Uterus (tissue), 4 donors: ENCODE measurements at places on chromosomes 2 and 18. TPM values are rescaled to one million over a fixed set of nuclear protein-coding genes. Genes with fewer than 3 reads are reported as not detected.

Gene AGAP1
- total RNA-seq, result 25.1 TPM

Gene CXCR1
- not detected for total RNA-seq

Gene C2orf78
- total RNA-seq, result not detected

- H3K36me3 ChIP-seq, result no peaks in the 10 kb centered on the region
- H3K27ac ChIP-seq, result peak overlapping the region; percentile 63
- no peak for DNase-seq
- H3K4me3 ChIP-seq, result no peak overlapping the region
- no peaks in the 10 kb centered on the region for H3K27me3 ChIP-seq
- no peaks in the 10 kb centered on the region for H3K4me1 ChIP-seq
Measured at GRCh38 chr2:11863103-11863502, 116.7 kb downstream of the LPIN1 start.

GRCh38 chr18:78732273-78733210, 247.1 kb upstream of the SALL3 start:
- H3K4me3 ChIP-seq, result no peak overlapping the region
- no peaks in the 10 kb centered on the region for H3K27me3 ChIP-seq
- H3K36me3 ChIP-seq, result no peaks in the 10 kb centered on the region

DNA sequence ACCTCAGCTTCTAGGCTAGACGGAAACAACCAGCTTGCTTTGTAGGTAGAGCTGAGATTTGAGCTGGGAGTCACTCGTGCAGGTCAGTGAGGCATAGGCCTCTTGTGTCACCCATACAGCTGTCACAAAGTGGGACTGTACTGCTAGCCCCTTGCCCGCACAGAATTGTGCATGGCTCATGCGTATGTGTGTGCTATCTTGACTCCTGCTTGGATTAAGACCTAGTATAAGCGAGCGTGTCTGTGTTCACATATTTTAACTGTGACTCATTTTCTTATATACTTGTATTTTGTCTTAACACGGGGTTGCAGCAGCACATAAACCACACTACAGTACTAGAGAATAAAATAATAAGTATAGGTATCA, 20.1 kb downstream of the CEP68 start:
- H3K27me3 ChIP-seq, result no peaks in the 10 kb centered on the region
- peak overlapping the region; percentile 25 for H3K27ac ChIP-seq
- no peak for DNase-seq
- H3K36me3 ChIP-seq, result no peaks in the 10 kb centered on the region

DNA sequence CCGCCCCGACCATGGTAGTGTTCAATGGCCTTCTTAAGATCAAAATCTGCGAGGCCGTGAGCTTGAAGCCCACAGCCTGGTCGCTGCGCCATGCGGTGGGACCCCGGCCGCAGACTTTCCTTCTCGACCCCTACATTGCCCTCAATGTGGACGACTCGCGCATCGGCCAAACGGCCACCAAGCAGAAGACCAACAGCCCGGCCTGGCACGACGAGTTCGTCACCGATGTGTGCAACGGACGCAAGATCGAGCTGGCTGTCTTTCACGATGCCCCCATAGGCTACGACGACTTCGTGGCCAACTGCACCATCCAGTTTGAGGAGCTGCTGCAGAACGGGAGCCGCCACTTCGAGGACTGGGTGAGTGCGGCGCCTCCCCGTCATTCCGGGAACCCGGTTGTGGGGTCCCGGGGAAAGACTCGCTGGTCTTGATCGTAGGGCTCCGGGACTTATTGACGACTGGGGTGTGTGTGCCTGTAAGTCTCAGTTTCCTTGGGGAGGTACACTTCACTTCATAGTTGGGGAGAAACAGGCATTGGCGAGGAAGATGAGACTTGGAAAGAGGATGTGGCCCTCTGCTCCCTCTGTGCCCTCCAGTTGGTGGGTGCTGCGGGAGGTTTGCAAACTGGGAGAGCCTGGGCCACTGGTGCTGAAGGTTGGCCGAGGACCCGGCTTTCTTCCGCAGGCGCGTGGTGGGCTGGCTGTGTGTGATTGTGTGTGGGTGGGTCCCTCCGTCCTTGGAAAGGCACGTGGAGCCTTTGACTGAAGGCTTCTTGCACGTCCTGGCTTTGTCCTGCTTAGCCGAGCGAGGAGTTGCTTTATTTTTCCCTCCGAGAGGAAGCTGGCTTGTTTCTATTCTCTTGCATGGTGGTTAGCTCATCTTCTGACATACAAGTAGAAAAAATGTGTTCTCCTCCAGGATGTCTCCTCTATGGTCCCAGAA, 886 bp downstream of the PRKCE start:
- no peaks in the 10 kb centered on the region for H3K27me3 ChIP-seq
- H3K27ac ChIP-seq, result peak overlapping the region; percentile 100
- peaks cover 6% of the 10 kb centered on the region for H3K4me1 ChIP-seq
- peak overlapping the region; percentile 66 for H3K4me3 ChIP-seq
- DNase-seq, result peak; percentile 41

- H3K27ac ChIP-seq, result peak overlapping the region; percentile 86
- H3K4me3 ChIP-seq, result peak overlapping the region; percentile 63
- no peaks in the 10 kb centered on the region for H3K27me3 ChIP-seq
- no peaks in the 10 kb centered on the region for H3K4me1 ChIP-seq
Measured at GRCh38 chr2:96636551-96637171, 1.5 kb downstream of the KANSL3 start.

DNA sequence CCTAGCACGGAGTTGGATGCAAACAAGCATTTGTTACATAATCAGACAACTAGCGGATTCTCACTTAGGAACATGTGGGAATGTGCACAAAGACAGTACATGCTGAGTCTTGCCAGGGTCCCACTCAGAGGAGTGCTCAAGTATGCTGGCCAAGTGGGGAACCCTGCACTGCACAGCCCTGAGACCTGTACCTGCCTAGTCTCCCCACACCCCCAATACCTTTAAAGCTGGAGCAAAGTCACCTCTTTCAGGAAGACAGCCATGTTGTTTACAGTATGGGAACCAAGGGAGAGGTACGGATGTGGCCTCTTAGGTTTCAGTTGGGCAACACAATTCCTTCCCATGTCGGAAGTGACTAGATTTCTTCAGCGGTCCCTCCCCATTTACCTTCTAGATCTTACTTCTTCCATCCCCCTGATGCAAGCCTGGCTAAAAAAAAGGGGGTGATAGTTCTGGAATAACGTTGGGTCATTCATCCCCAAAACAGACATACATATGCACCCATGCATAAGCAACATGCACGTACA, 10.7 kb downstream of the CXCR1 start:
- no peaks in the 10 kb centered on the region for H3K36me3 ChIP-seq
- no peak for DNase-seq
- H3K4me3 ChIP-seq, result no peak overlapping the region

DNA sequence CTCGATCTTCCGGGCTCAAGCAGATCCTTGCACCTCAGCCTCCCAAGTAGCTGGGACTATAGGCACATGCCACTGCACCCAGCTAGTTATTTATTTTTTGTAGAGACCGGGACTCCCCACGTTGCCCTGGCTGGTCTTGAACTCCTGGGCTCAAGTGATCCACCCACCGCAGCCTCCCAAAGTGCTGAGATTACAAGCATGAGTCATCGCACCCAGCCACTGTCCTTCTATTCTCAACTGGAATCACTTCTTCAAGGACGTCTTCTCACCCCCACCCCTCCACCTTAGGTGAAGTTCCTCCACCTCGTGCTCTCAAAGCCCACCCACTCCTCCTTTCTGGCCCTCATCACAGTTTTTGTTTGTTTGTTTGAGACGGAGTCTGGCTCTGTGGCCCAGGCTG, 54.0 kb upstream of the REL start:
- no peaks in the 10 kb centered on the region for H3K36me3 ChIP-seq
- H3K27ac ChIP-seq, result no peak overlapping the region
- no peak overlapping the region for H3K4me3 ChIP-seq
- no peak for DNase-seq
- H3K4me1 ChIP-seq, result no peaks in the 10 kb centered on the region
- H3K27me3 ChIP-seq, result no peaks in the 10 kb centered on the region

DNA sequence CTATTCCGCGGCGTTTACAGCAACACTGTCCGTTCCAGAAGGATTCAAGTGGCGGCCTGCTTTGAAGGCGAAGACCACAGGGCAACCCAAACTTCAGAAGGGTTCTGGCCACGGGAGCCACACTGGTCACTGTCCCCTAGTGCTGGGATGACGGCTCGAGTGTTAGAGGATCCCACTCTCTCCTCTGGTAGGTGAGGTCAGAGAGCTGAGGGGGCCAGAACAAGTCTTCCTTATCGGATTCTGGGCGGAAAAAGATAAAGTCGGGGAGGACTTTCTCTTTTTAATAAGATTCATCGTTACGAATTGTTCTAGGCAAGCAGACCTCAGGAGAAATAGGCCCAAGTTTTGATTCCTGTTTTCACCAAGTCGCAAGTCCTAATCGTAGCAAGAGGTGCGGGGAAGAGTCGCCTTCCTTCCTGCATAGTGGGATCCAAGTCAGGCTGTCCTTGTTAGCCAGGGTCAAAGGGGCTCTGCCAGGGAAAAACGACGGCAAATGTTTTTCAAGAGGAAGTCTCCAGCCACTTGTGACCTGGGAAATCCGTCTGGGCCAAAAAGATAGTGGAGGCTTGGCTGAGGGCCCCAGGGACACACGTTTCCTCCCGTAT, 864 bp upstream of the MYL12A start:
- peak overlapping the region; percentile 98 for H3K27ac ChIP-seq
- H3K4me3 ChIP-seq, result peak overlapping the region; percentile 99

- no peaks in the 10 kb centered on the region for H3K4me1 ChIP-seq
- no peak overlapping the region for H3K4me3 ChIP-seq
- no peak overlapping the region for H3K27ac ChIP-seq
- no peaks in the 10 kb centered on the region for H3K36me3 ChIP-seq
Measured at GRCh38 chr2:237498341-237498740, 11.3 kb downstream of the MLPH start.

GRCh38 chr2:231821908-231822307, 35.7 kb downstream of the COPS7B start:
- H3K27ac ChIP-seq, result no peak overlapping the region
- no peaks in the 10 kb centered on the region for H3K4me1 ChIP-seq
- no peak for DNase-seq
- H3K27me3 ChIP-seq, result no peaks in the 10 kb centered on the region

DNA sequence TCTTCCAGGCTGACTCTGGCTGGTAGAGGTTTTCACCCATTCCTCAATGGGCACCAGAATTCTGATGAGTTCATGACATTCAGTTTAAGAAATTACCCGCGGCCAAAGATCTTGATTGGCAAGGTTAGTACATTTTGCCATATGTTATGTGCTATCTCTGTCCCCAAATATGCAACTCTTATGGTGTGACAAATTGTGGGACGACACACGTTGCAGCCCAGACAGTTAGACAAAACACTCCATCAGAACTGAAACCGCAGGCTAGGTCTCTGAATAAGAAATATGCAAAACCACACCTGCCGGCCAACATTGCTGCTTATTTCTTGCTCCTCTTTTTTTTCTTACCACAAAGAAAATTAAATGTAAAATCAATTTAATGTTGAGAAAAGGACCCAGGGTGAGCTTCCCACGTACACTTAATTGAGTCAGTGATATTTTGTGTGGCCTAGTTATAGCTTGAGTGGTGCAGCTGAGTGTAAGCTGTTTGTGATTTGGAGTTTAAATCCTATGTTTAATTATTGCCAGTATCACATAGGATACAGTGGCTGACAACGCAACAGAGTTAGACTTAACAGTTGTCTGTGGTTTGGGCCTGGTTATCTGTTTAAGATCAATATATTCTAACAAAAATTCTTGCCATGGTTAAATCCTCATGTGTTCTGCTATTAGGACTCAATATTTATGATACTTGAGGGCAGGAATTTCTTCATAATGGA, 35.7 kb upstream of the LTBP1 start:
- no peaks in the 10 kb centered on the region for H3K4me1 ChIP-seq
- H3K27ac ChIP-seq, result no peak overlapping the region
- H3K4me3 ChIP-seq, result no peak overlapping the region
- H3K27me3 ChIP-seq, result no peaks in the 10 kb centered on the region

- DNase-seq, result no peak
- H3K36me3 ChIP-seq, result no peaks in the 10 kb centered on the region
- H3K27ac ChIP-seq, result peak overlapping the region; percentile 7
- H3K27me3 ChIP-seq, result no peaks in the 10 kb centered on the region
- no peaks in the 10 kb centered on the region for H3K4me1 ChIP-seq
Measured at GRCh38 chr2:54059986-54060385, 55.4 kb upstream of the ACYP2 start.

- H3K36me3 ChIP-seq, result no peaks in the 10 kb centered on the region
- no peaks in the 10 kb centered on the region for H3K4me1 ChIP-seq
- H3K27me3 ChIP-seq, result no peaks in the 10 kb centered on the region
- no peak overlapping the region for H3K27ac ChIP-seq
- H3K4me3 ChIP-seq, result no peak overlapping the region
Measured at GRCh38 chr2:148813603-148814065, 61.4 kb upstream of the KIF5C start.

GRCh38 chr2:7363906-7364305, 446.7 kb downstream of the RNF144A start:
- H3K27me3 ChIP-seq, result no peaks in the 10 kb centered on the region
- no peak overlapping the region for H3K4me3 ChIP-seq

DNA sequence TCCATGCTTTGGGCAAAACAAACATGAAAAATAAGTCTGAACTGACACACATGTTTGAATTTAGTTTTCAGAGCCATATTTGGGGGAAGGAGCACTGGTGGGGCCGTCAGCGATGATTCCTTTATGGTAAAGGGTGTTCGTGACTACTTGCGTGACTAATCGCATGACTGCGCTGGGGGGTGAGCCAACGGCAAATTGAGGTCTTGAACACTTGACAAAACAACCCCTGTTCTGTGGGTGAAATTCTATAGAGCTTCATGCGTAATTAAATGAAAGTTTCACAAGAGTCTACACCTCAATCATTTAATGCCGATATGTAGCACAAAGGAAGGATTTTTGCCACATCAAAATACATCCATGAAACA, 127.5 kb upstream of the CYP1B1 start:
- H3K27ac ChIP-seq, result no peak overlapping the region
- no peak overlapping the region for H3K4me3 ChIP-seq
- peaks cover 9% of the 10 kb centered on the region for H3K4me1 ChIP-seq
- no peak for DNase-seq
- no peaks in the 10 kb centered on the region for H3K27me3 ChIP-seq

DNA sequence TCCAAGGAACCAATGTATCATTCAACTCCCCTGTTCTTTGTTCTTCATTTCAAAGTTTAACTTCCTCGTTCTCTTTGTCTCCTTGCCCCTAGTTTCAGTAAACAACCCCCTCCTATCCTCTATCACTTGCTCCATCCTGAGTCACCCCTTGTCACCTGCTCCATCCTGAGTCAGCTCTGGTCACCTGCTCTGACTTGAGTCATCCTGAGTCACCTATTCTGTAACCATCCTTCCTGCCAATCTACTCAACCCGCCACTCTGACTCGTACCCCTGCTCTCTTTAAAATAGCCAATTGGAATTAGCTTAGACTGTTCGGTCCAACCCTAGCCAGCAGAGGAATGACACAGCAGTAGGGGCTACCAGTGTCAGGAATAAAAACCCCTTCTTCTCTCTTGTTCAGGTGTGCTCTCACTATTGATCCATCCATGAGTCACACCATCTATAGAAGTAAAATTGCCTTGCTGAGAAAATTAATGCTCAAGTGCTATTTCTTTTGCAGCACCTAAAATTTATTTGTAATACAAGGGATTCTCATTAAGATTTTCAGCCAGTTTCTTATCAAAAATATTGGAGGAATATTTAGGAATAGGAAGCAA, 326.8 kb downstream of the AKAIN1 start:
- H3K27me3 ChIP-seq, result no peaks in the 10 kb centered on the region
- H3K27ac ChIP-seq, result no peak overlapping the region
- H3K4me3 ChIP-seq, result no peak overlapping the region
- H3K36me3 ChIP-seq, result no peaks in the 10 kb centered on the region

- no peaks in the 10 kb centered on the region for H3K27me3 ChIP-seq
- no peak for DNase-seq
- H3K36me3 ChIP-seq, result no peaks in the 10 kb centered on the region
- H3K27ac ChIP-seq, result no peak overlapping the region
Measured at GRCh38 chr2:132876745-132877391, 206.9 kb upstream of the LYPD1 start.
